ENCODE measurements at places on chromosomes 6 and 20.

- DNase-seq = no peak
Measured at GRCh38 chr20:13821876-13822275, 37.0 kb downstream of the NDUFAF5 start.

- DNase-seq = no peak
Measured at GRCh38 chr6:95087394-95088097, 489.8 kb upstream of the MANEA start.

DNA sequence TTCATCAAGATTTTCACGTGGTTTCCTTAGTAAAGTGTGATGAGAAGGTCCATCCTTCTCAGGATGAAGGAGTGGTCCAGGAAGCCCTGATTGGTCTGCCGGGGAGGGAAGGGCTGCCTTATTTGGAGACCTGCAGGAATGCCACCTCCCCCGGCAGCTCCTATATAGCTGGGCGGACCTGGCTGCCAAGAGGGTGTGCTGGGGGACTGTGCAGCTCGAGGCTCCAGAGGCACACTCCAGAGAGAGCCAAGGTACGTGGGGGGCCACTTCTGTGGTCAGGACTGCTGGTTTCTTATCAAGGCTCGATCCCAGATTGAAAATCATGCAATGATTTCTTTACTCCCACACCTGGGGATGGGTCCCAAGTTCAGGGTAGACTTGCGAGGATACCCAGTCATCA lies at the start of gene PRND:
Gene PRND (plus strand): TSS at position 191 of the 400 bp plus-strand sequence. CDS start 2,643 bp downstream, outside the sequence.
- no peak for DNase-seq

GRCh38 chr20:38505091-38505455 lies 32.4 kb downstream of the RALGAPB start:
- no peak for DNase-seq

DNA sequence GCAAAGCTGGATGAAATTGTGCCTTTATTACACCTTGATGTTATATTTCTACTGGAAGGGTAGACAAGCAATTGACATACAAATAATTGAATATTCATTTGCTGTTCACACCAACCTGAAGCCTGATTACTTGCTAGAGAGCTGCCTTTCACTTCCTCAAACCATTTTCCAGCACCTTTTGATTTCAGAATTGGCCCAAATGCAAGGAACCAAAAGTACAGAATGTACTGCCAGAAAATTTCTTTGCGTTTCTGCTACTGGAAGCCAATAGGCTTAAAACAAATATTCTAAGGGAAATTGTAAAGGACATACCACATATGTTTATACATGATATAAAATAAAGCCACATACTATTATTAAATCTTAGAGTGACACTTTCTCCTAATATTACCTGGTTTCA lies 94.5 kb downstream of the RFPL4B start:
- DNase-seq = no peak

- no peak for DNase-seq
Measured at GRCh38 chr20:58942549-58942948, 38.5 kb upstream of the NELFCD start.

GRCh38 chr6:74979065-74979766 lies 226.6 kb downstream of the COL12A1 start:
- no peak for DNase-seq

DNA sequence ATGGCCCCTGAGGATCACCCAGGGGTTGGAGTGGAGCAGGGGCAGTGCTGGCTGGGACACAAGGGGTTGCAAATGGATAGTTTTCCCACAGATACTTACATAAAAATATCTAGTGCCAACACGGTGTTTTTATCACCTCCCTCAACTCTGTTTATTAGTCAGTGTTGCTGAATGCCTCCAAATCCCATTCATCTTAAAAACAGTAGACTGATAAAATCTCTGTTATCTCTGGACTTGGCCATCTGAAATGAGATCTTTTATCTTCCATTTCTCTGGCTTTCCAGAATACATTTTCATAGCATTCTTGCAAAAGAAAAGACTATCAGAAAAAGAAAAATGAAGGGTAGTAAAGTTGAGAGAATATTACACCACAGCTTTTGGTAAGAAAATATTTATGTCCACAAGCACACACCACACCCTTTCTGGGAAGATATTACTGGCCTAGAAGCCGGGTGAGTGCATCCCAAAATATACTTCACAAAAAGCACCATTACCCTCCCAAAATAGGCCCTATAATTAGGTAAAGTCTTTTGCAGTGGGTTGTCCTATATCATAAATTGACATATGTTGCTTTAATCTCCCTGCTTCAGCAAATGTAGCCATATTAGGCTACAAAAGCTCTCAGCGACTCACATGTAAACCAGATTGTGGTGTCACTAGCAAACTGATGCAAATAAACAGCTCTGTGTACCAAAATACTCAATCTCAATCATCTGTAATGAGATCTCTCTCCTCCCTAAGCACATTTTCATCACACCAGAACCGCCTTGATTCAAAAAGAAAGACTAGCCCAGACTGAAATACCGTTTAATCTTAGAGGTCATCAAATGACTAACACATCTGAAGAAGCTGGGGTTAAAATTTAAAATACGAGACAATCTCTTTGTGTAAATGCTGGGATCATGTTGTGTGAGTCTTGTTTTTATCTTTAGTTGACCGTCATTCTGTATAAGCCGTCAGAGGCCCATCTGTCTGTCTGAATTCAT lies 96.7 kb downstream of the FYN start:
- no peak for DNase-seq

- DNase-seq = no peak
Measured at GRCh38 chr20:35595456-35595855, 20.2 kb upstream of the SPAG4 start.

All from SIG-M5 (cell line).